ENCODE measurements at places on chromosomes 12 and 14.

DNA sequence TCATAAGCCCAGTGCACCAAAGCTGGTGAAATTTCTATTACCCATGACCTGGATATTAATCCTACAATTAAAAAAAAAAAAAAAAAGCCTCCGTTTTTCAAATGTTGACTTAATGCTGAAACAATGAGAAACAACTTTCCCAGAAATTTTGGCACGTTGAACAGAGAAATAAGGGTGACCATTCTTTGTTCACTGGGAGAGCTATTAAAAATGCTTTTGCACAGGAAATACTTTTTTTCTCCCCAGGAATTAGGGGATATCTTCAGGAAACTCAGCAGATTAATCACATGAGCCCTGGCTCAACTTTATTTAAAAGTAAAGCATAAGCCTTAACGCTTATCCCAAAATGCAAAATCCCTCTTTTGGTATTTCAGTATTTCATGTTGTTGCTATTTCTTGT is 54.8 kb upstream of the FLRT2 start:
- DNase-seq, result no peak

DNA sequence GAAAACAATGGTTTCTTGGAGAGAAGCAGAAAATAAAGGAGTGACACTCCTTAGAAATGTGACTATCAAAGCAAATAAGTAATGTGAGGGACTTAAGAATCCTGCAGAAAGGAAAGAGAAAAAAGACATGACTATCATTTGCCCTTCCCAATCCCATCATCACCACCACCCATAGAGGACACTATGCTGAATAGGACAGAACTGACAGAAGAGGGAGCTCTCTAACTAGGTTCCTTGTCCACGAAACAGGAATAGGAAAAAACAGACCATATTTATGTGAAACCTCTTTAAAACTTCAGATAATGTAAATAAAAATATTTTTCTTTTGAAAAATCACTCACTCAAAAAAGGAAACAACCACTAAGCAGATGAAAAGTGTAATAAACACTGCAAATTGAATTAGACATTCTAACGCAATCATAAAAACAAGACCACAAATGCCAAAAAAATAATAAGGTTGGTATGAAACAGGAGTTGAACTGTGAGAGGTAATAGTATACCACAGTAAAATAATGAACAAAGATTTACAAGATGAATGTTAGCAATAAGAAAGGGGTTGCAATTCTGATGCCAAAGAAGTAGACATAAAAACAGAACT is 24.1 kb downstream of the KLRD1 start:
- DNase-seq, result peak; percentile 44

GRCh38 chr14:21924479-21924878 is 250.9 kb upstream of the OR4E1 start:
- no peak for DNase-seq

- DNase-seq, result peak; percentile 78
Observed at GRCh38 chr12:124321040-124321481, 26.2 kb downstream of the RFLNA start.

DNA sequence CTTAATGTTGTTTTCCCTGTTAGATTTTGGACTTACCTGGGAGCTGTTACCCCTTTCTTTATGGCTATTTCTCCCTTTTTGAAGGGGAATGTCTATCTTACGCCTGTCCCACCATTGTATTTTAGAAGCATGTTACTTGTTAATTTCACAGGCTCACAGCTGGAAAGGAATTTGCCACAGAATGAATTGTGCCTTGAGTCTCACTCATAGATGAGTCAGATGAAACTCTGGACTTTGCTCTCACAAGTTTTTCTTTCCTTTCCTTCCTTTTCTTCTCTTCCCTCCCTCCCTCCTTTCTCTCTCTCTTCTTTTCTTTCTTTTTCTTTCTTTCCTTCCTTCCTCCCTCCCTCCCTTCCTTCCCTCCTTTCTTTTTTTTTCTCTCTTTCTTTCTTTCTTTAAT is 9.3 kb upstream of the ATF7IP start:
- no peak for DNase-seq

DNA sequence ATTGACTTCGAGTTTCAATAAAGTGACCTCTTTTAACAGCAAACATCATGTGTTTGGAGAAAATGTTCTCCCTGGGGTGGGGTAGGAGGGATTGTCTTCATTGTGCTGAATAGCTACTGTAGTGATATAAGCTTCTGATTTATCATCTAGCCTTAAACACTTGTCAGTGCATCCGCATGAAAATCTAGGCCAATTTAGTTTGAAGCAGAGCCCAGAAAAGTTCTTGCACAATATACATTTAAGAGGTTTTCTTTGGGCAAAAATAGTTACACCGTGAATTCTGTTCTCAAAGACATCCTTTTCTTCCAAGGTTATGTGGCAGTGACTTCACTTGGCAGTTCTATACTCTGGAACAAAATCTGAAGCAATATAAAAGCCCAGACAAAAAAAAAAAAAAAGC is 136.0 kb upstream of the IFNG-AS1 start:
- DNase-seq, result no peak

DNA sequence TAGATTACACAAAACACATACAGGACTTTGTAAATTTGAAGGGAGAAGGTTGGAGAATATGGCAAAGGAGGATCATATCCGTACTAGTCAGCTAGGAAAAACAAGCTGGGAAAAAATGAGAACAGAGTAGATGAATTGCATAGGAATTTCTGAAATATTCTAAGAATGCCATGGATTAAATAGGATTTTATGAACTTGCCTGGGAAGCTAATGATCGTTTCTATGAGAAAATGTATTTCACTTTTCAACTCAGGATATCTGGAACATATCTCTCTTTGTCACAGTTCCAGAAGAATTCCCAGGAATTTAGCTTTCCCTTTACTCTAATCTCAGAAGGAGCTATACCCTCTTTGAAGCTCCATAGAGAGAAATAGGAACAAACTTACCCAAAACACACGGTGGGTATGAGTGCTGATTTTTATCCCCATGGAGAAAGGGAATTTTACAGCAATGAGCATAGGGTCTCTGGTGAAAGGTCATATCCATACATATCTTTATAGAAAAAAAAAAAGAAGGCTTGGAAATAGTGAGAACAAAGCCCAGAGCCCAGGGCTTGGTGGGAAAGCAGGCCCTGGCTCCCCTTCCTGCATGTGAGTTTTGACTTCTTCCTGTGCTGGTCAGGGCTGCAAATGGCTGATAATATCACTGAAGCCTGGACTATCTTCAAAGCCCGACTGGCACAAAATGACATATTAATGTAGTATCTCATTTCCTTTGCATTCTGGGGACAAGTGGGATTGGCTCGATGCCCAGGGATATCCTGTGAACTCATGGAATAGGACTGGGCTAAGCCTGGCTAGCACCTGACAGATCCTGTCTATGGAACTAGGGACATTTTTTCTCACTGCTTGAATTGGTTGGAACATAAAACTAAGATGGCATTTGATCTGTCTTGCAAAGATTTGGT is 136.3 kb downstream of the AEBP2 start:
- no peak for DNase-seq

- DNase-seq, result no peak
Observed at GRCh38 chr14:56862836-56863235, 52.6 kb upstream of the OTX2 start.

- DNase-seq, result peak; percentile 14
Observed at GRCh38 chr12:2264651-2265232, 212.0 kb downstream of the CACNA1C start.

DNA sequence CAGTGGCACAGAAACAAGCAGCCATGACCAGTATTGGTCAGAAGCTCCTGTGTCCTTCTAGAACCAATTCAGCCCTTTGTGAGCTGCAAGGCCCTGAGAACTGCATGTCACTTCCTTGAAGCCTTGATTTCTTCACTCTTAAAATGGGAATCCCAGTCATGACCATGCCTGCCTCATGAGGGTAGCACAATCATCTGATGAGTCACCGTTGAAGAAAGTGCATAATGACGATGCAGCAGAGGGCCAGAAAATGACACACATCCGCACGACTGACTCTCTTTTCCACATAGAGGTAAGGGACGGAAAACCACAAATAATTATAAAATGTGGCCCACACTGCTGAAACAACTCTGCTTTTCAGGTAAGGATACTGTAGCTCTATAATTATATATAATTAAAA is 777.4 kb downstream of the BCL11B start:
- peak; percentile 3 for DNase-seq

GRCh38 chr14:91308337-91308736 is 63.8 kb upstream of the GPR68 start:
- no peak for DNase-seq

DNA sequence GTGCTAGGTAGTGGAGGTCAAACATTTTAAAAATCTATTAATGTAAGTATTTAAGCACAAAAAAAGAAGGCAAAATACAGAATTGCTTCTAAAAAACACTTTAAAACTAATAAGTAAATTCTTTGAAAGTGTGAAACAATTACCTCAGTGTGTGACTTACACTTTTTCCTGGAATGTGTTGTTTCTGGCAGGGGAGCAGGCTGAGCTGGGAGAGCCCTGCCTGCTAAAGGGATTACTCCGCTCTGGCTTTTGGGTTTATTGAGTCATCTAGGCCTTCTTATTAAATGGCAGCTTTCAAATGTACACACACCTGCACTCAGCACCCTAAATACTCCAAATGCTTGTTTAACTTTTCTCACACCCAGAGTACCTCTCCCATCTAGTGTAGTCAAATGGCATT is 279.8 kb downstream of the AKAP6 start:
- no peak for DNase-seq

DNA sequence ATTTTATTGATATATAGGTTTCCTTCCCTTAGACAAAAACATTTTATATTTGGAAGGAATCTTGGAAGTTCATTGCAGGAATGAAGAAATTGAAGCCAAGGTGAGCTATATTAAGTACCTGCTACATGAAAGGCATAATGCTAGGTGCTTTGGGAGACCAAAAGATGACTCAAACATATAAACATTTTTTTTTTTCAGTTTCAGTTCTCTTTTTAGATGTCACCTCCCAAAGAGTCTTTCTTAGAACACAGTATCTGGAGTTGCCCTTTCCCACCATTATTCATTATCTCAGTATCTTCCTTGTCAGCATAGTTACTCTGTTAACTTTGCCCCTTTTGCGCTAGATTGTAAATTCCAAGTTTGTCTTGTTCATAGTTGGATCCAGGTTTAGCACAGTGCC is 1.1 kb downstream of the LIN52 start:
- peak; percentile 34 for DNase-seq

GRCh38 chr14:103393070-103393469 is 7.9 kb downstream of the MARK3 start:
- peak; percentile 54 for DNase-seq

- no peak for DNase-seq
Observed at GRCh38 chr14:90720832-90721231, 95.4 kb downstream of the TTC7B start.

- DNase-seq, result no peak
Observed at GRCh38 chr14:104579507-104579906, at the start of gene C14orf180. Gene C14orf180, plus strand, starts transcription at chr14:104579764. Its CDS starts 6,667 bp downstream, at chr14:104586431.

- DNase-seq, result peak; percentile 46
Observed at GRCh38 chr12:5511644-5512600, 80.0 kb downstream of the NTF3 start.

GRCh38 chr12:1517007-1517406 is 77.4 kb downstream of the FBXL14 start:
- no peak for DNase-seq

- DNase-seq, result no peak
Observed at GRCh38 chr12:85280984-85281630, 1.1 kb downstream of the ALX1 start.

DNA sequence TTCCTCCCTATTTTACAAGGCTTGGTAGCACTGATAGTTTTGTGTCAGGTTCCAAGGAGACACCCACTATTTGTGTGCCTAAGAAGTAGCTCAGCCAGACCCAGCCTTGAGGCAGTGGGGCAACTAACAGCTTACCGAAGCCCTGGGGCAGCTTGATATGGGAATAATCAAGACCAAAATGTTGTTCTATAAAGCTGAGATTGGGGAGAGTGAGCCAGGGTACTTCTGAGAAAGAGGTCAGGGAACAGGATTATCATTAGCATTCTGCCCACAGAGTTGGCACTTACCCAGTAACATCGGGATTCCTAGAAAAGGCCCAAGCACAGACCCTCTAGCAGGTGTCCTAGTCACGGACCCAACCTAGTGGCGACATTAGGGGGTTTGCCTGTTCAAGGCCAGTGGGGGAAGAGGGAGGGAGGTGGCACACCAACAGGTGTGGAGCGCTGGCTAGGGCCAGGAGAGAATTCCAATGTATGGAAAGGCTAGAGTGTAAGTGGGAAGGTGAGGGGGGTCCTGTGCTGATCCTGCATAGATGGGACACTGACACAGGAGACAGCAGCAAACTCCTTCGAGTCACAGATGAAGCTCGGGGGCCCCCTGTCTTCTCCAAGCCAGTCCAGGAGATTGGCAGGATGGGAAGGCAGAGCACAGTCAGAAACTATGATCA is 4.9 kb downstream of the PPP1R3E start:
- DNase-seq, result no peak

- DNase-seq, result no peak
Observed at GRCh38 chr12:6925239-6925539, 2.6 kb upstream of the ATN1 start.

- DNase-seq, result no peak
Observed at GRCh38 chr12:80485222-80485987, 41.4 kb downstream of the PTPRQ start.

DNA sequence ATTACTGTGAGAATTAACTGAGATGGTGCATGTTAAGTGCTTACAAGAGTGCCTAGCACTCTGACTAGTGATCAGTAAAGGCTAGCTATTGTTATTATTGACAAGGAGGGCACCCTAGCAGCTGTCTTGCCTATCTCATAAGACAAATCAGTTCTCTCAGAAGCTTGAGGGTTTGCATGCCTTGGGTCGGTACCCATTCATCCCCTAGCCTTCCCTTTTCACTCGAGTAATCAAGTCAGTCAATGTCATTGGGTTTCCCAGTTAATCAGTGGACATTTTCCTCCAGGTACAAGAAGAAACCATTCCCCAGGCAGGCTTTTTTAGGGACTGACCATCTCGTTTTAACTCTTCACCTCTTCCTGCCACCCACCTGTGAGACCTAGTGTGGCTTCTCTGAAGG is 10.4 kb upstream of the TFCP2 start:
- no peak for DNase-seq

- peak; percentile 36 for DNase-seq
Observed at GRCh38 chr12:120677765-120678473, 9.0 kb upstream of the MLEC start.

DNA sequence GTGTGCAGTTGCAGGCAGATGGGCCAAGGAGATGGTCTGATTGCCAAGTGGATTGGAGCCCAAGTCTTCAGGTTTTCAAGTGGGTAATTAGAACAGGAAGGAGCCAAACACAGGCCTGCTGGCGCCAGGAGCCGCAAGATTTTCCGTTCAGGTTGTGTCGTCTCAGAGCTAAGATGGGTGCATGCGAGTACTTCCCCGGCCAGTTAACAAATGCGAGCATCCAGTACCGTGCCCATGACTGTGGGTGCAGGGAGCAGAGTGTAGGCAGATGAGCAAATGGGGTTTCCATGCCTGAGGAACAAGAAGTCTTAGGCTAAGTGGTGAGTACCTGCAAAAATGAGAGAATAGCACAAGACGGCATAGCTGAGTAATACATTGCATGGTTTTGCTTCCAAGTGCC is 90.5 kb downstream of the CHST11 start:
- no peak for DNase-seq

DNA sequence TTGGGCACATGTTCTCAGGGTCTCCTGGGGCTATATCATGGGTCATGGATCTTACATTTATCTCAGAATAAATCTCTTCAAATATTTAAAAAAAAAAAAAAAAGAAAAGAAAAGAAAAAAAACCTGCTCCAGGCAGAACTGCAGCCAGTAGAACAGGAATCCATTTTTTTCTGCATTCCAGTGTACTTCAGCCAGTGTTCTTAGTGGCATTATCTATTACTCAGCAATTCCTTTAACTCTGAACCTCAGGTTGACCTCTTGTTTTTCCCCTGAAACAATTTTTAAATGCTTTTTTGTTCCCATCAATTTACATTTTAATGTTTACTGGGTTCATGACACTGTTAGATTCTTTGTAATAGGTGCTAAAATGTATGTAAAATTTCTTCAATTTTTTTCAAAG is 66.7 kb upstream of the STXBP6 start:
- DNase-seq, result no peak
